ENCODE measurements at places on chromosomes 4 and X. TPM values are rescaled to one million over a fixed set of nuclear protein-coding genes. Genes with fewer than 3 reads are reported as not detected.

- no peak overlapping the region for H3K4me3 ChIP-seq
- no peak for DNase-seq
- no peaks in the 10 kb centered on the region for H3K4me1 ChIP-seq
- no peaks in the 10 kb centered on the region for H3K36me3 ChIP-seq
- H3K27me3 ChIP-seq: no peaks in the 10 kb centered on the region
Measured at GRCh38 chr4:57877047-57877458, 766.9 kb upstream of the IGFBP7 start.

GRCh38 chrX:23896981-23897380 is 10.8 kb downstream of the APOO start:
- H3K36me3 ChIP-seq: no peaks in the 10 kb centered on the region
- peak overlapping the region; percentile 44 for H3K27ac ChIP-seq
- no peak overlapping the region for H3K4me3 ChIP-seq
- H3K4me1 ChIP-seq: peaks cover 44% of the 10 kb centered on the region

DNA sequence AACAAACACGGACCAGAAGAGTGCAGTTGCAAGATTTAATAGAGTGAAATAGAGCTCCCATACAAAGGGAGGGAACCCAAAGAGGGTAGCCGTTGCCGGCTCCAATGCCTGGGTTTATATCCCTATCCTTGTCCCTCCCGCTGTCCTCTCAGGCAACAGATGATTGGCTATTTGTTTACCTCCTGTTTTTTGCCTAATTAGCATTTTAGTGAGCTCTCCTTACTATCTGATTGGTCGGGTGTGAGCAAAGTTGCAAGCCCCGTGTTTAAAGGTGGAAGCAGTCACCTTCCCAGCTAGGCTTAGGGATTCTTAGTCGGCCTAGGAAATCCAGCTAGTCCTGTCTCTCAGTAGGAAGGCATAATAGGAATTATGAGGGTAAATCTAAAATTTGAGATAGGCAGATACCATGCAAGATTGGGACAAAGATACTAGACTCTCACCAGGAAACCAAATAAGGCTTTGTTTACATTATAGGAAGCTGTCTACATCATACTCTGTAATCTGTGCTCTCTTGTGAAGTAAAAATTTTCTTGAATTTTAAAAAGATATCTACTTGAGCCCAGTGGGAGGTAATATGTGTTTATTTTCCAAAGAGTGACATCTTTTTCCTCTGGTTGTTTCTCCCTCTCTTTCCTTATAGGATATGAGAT is 65.9 kb downstream of the ATP10D start:
- H3K27me3 ChIP-seq: no peaks in the 10 kb centered on the region
- no peaks in the 10 kb centered on the region for H3K36me3 ChIP-seq
- no peak for DNase-seq
- peaks cover 8% of the 10 kb centered on the region for H3K4me1 ChIP-seq
- H3K27ac ChIP-seq: no peak overlapping the region
- no peak overlapping the region for H3K4me3 ChIP-seq

DNA sequence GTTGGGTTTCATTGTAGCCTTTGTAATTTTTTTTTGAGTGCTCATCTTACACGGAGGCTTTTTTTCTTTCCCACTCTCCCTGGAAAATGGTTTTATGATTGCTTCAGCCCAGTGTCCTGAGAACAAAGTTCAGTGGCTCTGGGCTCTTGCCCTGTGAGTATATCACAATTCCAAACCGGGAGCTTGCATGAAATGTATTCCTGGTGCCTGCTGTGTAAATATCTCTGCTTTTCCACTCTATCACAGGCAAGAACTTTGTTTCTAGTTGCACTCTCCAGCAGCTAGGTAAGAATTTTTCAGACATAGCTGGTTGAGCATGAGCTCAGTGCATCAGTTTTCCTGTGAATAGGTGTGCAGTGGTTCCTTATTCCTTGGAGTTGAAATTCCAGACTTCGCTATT is 60.8 kb downstream of the SUPT20HL2 start:
- H3K27me3 ChIP-seq: no peaks in the 10 kb centered on the region
- no peak overlapping the region for H3K4me3 ChIP-seq
- H3K36me3 ChIP-seq: no peaks in the 10 kb centered on the region
- no peak overlapping the region for H3K27ac ChIP-seq
- no peaks in the 10 kb centered on the region for H3K4me1 ChIP-seq
- no peak for DNase-seq

Gene FRMPD3
- total RNA-seq: not detected

DNA sequence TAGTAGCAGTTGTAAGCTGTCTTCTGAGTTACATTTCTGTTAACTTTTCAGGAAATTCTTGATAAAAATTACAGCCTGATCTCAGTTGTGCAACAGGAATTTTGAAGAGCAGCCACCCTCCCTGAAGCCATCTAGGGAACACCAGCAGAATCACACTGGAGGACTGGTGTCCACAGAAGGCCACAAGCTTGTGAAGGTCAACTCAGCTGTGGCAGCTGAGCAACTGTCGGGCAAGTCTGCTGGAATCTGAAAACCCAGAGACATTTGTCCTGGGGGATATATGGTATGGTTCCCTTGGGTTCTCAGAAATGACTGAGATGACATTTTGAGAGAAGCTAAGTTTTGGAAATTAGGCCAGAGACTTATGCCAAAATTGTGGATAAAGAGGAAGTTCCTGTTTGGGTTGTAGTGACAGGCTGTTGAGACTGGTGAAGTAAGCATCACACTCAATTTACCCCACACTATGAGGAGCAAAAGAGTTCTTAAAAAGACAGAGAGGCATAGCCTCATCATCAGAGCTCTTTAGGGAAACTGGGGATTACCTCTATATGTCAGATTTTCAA is 78.1 kb upstream of the TNIP3 start:
- no peaks in the 10 kb centered on the region for H3K27me3 ChIP-seq
- DNase-seq: no peak
- H3K36me3 ChIP-seq: no peaks in the 10 kb centered on the region
- H3K4me3 ChIP-seq: no peak overlapping the region
- no peaks in the 10 kb centered on the region for H3K4me1 ChIP-seq
- no peak overlapping the region for H3K27ac ChIP-seq

DNA sequence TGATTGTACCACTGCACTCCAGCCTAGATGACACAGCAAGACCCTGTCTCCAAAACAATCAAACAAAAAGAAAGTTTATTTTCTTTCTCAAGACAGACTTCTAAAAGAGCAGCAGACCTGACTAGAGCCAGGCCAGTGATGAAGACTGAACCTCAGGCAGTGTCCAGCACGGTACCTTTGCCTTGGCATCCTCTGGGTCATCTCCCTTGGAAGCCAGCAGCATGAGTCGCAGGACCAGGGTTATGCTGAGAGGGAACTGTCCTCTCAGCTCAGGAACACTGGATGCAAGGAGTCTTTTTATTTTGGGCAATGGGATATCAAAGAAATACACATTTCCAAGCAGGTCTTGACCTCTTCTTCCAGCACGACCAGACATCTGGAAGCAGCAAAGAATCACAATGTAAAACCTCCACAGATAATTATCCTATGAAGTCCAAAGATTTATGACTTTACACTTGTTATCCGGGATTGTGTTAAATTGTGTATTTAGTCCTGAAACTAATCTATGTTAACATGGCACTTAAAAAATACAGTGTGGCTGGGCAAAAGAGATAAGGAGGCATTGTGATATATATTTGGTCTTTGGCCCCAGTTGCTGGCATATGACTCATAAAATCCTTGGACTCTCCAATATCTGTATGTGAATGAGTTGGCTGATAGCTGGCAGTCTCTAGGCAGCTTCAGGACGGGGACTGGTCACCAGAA is 66.0 kb upstream of the DDX60 start:
- H3K36me3 ChIP-seq: peaks cover 42% of the 10 kb centered on the region
- no peak overlapping the region for H3K4me3 ChIP-seq
- peaks cover 25% of the 10 kb centered on the region for H3K4me1 ChIP-seq
- DNase-seq: no peak

Gene TNIP2
- total RNA-seq: 49.7 TPM

DNA sequence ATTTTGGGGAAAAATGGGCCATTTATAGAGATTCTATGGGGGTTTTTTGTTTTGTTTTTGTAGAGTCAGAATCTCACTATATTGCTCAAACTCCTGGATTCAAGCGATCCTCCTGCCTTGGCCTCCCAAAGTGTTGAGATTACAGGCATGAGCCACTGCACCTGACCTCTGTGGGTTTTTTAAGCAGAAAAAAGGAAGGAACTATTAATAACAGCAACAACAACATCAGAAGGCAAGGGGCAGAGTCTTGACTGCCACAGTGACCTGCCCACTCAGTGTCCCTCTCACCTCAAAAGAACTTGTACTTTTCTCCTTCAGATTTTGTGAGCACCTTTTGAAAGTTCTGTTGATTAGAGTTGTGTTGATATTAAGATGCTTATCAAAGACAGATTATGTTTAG is 48.1 kb downstream of the FNIP2 start:
- DNase-seq: no peak
- no peaks in the 10 kb centered on the region for H3K27me3 ChIP-seq
- no peak overlapping the region for H3K27ac ChIP-seq
- no peak overlapping the region for H3K4me3 ChIP-seq
- no peaks in the 10 kb centered on the region for H3K36me3 ChIP-seq
- peaks cover 53% of the 10 kb centered on the region for H3K4me1 ChIP-seq

Gene TMPRSS11A
- total RNA-seq: not detected
